ENCODE measurements at places on chromosomes 2 and 18.

GRCh38 chr2:10688921-10689807 lies 611 bp downstream of the NOL10 start:
- DNase-seq = no peak

- no peak for DNase-seq
Measured at GRCh38 chr2:235238537-235238936, 255.3 kb upstream of the AGAP1 start.

DNA sequence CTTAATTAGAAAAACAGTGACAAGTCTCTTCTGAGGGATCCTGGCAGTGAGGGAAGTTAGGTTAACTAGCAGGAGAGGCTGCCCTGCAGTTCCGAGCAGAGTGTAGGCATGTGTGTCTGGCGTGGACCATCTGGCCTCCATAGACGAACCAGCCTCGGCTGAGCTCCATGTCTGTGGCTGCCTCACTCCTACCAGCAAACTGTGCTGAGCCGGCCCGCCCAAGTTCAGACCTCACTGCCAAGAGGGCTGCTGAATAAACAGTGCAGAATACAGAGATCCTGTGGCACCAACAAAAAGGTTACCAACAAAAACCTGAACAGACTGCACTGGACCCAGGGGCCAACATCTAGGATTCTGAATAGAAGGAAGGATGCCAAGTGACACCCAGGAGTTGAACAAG lies 27.3 kb downstream of the INO80C start:
- DNase-seq = no peak

- DNase-seq = no peak
Measured at GRCh38 chr2:25286025-25286400, 55.7 kb downstream of the DNMT3A start.

DNA sequence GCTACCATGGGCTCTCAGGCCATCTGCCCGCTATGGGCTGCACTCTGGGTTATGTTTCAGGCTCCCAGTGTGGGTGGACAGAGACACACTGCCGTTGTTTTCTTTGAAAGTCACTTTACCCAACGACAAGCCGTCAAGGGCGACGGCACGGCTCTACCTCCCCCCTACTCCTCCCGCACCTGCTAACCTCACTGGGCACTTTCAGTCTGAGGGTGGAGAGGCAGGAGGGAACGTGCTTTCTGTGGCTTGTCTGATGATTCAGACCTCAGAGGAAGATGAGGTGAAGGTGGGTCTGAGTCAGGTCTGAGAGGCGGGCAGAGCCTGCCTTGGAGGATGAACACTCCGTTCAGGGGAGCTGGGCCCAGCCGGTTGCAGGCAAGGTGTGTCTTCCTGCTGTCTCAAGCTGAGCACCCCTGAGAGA lies 147.6 kb upstream of the HDAC4 start:
- DNase-seq = peak; percentile 76

GRCh38 chr2:126804347-126804746 lies 94.3 kb upstream of the TEX51 start:
- DNase-seq = no peak

GRCh38 chr2:71457123-71457915 lies 4.0 kb downstream of the DYSF start:
- DNase-seq = no peak

- no peak for DNase-seq
Measured at GRCh38 chr18:57797209-57797651, 5.9 kb downstream of the ATP8B1 start.

DNA sequence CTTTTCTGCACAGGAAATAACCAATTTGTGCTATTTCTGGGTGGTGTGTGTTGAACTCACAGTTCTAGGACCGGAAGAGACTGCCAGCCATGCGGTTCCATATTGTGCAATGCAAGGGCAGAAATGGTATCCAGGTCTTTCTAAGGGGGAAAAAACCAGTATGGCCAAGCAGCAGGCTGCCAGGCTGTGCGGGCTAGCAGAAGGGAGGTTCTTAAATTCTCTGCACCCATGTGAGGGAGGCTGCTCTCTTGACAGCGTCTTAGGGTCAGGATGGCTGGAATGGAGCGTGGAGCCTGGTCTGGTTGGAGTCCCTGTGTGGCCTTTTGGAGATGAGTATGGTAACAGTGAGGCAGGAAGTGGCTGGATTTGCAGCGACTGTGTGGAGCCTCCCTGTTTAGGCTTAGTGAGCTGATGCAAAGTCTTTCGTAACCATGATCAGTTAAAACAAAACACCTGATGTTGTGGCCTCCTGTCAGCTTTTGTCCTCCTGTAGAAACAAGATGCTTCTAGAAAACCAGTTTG lies 52.6 kb downstream of the NCK2 start:
- DNase-seq = no peak

GRCh38 chr18:45652303-45653080 lies 37.2 kb downstream of the SLC14A2 start:
- no peak for DNase-seq

GRCh38 chr18:74407888-74408287 lies 49.2 kb downstream of the DIPK1C start:
- no peak for DNase-seq

GRCh38 chr2:44934038-44934982 lies 7.2 kb upstream of the SIX3 start:
- no peak for DNase-seq

GRCh38 chr2:19458427-19459003 lies 100.1 kb upstream of the OSR1 start:
- DNase-seq = no peak

DNA sequence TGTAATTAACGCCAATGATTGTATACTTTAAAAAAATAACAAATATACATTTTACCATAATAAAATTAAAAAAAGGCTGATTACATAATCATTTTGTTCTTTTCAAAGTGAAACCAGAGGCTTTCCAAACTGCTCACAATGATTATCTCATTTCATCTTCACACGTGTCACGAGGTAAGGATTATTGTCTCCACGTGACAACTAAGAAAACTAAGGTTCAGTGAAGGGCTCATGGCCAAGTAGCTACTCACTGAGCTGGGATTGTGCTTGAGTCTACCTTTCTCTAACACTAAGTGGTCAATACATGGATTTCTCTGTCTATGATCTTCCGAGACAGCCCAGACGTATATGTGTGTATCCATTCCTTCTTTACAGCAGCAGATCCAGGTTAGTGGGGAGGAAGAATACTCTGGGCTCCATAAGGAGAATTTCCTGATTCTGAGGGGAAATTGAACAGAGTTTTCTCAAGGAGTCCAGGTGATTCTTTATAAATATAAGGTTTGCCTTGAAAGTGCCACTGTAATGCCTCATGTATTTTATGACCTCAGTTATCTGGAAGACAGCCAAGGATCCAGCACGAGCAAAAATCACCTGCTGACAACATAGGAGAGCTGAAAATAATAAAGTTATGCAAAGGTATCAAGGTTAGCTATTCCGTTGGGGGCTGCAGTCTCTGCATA lies 25.6 kb upstream of the ACSL3 start:
- no peak for DNase-seq

DNA sequence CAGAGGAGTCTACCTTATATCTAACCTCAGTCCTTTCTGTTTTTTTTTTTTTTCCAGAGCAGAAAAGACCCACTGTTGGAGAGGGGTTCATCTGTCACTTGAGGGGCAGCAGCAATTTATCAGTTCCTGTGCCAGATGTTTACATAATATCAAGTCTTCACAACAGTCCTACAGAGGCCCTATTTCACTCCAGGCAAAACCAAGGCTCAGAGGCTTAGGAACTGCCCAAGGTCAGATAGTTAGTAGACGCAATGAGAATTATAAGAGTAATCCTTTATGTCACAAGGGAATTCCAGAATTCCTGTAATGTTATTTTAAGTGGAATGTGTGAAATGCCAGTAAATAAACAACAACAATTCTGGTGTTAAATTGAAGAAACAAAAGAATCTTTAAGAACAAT lies 696.1 kb downstream of the NRXN1 start:
- no peak for DNase-seq

GRCh38 chr2:190093793-190094192 lies 31.3 kb upstream of the MSTN start:
- no peak for DNase-seq

- DNase-seq = no peak
Measured at GRCh38 chr18:63936932-63937393, 12.1 kb upstream of the HMSD start.

DNA sequence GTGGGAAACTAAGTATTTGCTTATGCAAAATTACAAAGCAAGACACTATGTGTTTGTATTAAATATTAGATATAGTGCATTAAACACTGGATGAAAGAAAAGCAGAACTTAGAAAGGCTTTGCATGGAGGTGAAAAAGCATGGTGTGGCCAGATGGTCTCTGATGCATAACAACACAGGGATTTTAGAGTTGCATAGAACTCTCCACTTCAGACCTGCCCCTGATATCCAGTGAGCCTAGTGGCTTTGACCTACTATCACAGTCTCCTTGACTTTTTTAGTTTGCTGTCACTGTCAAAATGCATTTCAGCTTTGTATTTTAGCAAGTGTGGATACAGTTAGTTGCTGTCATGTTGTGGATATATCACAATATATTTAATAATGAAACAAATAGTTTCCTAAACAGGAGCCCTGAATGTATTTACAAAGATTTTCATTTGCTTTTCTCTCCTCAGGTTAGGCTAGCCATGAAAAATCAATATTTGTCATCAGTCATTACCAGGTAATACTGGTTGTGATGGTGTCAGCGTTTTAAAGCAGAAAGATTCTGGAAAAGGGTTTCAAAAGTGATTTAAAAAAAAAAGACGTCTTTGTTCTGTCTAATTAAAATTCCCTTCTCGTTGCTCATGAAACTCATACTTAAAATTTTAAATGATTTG lies 5.2 kb downstream of the CSRNP3 start:
- DNase-seq = no peak

DNA sequence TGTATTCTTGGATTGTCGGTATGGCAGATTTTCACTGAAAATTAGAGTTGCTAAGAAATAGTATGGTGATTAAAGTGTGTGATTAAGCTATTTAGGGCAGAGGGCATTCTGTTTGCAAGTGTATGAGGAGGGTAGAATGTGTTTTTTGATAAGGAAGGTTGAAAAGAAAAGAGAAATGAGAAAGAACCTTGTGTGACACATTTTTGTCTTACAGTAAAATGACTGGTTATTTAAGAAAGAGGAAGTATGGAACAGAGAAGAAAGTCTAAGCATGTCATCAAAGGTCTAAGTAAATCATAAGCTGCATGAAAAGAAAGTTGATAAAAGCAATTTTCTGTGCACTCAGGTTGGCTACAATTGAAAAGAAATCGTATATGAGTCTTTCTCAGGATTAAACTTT lies 5.2 kb upstream of the RSAD2 start:
- no peak for DNase-seq
